ENCODE measurements at places on chromosomes 16 and 17. TPM values are rescaled to one million over a fixed set of nuclear protein-coding genes. Genes with fewer than 3 reads are reported as not detected.

The ORMDL3 gene
- 34.9 TPM for total RNA-seq

The KRTAP2-3 gene
- not detected for total RNA-seq

The SLC5A11 gene
- total RNA-seq = 0.38 TPM

The HOXB3 gene
- total RNA-seq = 15.7 TPM

The WSCD1 gene
- 30.1 TPM for total RNA-seq

The CCDC154 gene
- total RNA-seq = 0.10 TPM

The ZNF469 gene
- total RNA-seq = 5.8 TPM

Measured in vein endothelial cell (primary cell).